ENCODE measurements at places on chromosomes 3 and 15.

GRCh38 chr3:67030785-67031740, 33.0 kb downstream of the KBTBD8 start:
- no peak for DNase-seq

GRCh38 chr15:39878406-39878785, 41.7 kb downstream of the GPR176 start:
- DNase-seq, result no peak

DNA sequence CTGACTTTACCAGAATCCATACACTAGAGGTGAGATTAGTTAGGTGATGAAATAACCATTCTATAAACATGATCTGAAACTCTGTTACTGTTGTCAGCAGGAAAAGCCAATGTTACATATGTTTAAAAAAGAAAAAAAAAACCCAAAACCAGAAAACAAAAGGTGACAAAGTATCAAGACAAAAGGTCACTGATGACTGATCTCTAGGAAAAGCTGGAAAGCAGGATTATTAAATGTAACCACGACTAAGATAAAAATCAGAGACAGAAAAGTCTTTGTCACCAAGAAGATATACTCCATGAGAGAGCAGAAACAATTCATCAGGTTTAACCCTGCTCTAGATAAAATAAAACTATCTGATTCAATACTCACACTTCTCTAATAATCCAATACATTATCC, 5.4 kb upstream of the SETD5 start:
- DNase-seq, result no peak

GRCh38 chr3:168476360-168476980, 380.7 kb upstream of the GOLIM4 start:
- DNase-seq, result no peak

DNA sequence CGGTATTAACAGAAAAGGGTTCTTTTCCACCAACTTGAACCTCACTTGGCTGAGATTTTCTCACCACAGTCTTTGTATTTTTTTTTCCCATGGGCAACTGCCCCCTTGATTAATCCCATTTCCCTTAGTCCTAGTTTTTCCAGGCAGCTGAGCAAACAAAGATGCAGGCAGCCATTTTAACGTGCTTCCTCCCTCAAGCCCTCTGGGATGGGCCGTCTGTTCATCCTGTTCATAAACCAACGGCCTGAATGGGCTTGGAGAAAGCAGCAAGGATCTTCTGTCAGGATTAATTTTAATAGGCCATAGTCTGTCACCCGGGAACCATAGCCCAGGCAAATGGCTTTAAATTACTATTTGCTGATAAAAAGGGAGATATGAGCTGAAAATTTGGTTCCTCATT, 10.4 kb upstream of the POLR2M start:
- no peak for DNase-seq

DNA sequence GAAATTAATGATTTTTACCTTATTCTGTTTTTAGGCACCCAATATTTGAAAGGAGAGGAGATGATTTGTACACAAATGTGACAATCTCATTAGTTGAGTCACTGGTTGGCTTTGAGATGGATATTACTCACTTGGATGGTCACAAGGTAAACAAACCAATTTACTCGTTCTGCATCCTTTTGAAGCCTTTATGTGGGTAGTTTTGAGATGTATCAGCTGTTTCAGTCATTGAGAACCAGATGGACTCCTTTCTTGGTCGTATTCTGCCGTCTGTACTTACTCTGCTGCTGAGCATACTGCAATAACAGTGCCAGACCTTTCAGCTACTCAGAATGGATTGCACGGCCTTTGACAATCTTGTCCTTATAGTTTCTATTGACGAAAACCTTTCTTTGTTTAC, 13.3 kb downstream of the DNAJB11 start:
- DNase-seq, result no peak

DNA sequence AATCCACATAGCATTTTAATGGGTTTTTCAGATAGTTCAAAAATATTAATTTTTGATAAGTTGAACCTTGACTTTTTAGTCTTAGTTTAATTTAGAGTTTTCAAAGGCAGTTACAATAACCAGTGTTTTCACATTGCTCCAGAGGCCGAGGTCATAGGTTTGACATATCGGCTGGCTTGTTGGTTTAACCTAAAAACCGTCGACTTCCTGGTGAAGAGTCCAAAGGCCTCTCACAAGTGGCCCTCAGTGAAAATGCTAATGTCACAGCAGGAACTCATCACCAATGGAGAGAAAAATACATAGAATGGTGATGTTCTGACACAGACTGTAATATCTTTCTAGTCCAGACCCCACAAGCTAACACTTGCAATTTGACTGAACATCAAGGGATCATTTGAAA, 642.3 kb downstream of the PLOD2 start:
- no peak for DNase-seq

DNA sequence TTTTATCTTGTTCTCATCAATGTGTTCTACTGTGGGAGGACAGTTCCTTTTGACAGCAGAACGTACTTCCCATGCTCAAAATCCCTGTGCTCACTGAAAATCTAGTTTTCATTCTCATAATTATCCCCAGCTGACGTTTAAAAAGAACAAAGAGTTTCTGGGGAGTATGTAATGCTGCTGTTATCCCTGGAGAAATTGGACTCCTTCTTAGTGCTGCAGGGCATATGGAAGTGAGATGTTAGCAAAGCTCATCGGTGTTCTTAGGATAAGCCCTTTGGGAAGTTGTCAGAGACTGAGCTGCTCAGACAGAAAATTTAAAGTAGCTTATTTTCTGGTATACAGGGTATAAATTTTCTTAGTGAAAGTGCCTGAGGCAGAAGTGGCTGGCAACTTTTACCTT, 66.5 kb downstream of the CDAN1 start:
- DNase-seq, result no peak

GRCh38 chr3:176935194-176935888, 261.9 kb downstream of the TBL1XR1 start:
- no peak for DNase-seq

GRCh38 chr3:138889792-138890191, 55.1 kb upstream of the PIK3CB start:
- no peak for DNase-seq

GRCh38 chr3:183880121-183880520, 4.6 kb downstream of the PARL start:
- no peak for DNase-seq

- no peak for DNase-seq
Measured at GRCh38 chr3:127730171-127730570, 57.4 kb downstream of the ABTB1 start.

- DNase-seq, result no peak
Measured at GRCh38 chr15:56042982-56043980, 49.9 kb upstream of the NEDD4 start.

DNA sequence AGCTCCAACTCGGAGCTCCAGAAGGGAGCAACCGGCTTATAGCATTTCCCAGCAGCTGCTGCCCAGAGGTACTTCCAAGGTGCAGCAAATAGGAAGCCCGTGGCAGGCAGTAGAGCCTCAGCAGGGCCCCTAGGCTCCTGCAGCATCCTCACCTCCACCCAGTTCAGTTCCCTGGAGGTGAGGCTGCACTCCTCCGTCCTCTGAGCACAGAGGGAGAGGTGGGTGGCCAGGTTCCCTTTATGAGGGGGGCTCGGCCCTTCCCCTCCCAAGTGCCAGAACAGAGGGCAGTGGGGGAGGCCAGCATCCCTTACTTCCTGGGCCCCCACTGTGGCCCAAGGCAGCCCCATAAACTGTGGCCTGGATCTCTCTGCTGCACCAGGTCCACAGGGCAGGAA, 150.2 kb downstream of the ATP10A start:
- no peak for DNase-seq

DNA sequence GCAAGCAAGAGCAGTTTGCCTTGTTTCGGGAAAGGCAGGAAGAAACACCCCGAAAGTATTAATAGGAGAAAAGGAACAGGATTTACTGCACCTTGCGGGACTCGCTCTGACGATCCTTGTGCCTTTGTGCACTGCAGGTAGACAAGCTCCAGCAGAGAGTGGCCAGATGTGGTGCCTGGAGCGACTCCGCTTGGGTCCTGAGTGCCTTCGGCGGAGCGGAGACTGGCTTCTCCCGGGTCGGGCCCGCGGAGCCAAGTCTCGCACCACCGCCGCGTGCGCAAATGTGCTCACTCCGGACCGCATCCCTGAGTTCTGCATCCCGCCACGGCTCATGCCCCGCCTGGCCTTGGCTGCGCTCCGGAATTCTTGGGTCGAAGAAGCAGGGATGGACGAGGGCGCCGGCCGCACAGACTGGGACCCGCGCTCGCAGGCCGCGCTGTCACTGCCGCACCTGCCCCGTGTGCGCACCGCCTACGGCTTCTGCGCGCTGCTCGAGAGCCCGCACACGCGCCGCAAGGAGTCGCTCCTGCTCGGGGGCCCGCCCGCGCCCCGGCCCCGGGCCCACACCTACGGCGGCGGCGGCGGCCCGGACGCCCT, 769 bp downstream of the C2CD4A start:
- DNase-seq, result no peak

- DNase-seq, result no peak
Measured at GRCh38 chr3:138332472-138333073, 2.9 kb upstream of the NME9 start.

GRCh38 chr3:72733676-72734075, 114.6 kb downstream of the SHQ1 start:
- no peak for DNase-seq

DNA sequence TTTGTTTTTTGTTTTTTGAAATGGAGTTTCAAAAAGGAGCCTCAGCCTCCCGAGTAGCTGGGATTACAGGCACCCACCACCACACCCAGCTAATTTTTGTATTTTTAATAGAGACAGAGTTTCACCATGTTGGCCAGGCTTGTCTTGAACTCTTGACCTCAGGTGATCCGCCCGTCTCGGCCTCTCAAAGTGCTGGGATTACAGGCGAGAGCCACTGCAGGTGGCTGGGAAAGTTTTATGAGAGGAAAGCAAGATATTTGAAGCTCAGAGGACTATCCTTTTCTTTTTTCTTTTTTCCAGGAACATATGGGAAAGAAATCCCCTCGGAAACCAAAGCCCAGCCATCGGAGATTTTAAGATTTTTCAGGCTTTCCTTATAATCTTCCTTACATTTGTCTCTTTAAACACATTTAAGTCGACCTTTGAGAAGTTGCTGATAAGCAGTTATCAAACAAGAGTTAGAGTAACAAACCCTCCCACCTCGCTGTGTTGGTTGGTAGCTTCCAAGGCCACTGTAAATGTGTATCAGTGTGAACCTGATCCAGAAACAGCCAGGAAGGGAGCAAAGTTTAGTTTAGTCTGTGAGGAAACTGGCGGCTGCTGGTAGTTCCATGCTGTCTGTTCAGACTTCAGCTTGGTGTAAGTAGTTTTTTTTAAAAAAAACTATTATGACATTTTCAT, 34.5 kb upstream of the MAP3K13 start:
- DNase-seq, result no peak

- no peak for DNase-seq
Measured at GRCh38 chr15:29528276-29528675, 258.7 kb upstream of the NSMCE3 start.

DNA sequence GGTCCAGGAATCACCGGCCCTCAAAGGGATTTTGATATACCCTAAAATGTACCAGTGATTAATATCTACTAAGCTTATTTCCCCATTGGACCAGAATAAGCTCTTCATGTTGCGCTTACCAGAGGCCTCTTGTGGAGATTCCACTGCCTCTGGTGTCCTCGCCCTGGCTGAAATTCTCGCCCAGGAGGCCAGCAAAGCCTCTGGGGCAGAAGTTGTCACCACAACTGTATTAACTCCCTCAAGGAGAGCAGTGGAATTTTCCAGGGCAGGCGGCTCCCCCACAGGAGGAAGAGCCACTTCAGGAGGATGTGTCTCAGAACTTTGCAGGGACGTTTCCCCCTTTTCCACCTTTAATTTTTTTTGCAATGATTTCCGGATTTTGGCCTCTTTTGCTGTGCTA, 6.9 kb downstream of the DPPA4 start:
- no peak for DNase-seq

- no peak for DNase-seq
Measured at GRCh38 chr3:50251220-50251619, 15.2 kb downstream of the GNAI2 start.

DNA sequence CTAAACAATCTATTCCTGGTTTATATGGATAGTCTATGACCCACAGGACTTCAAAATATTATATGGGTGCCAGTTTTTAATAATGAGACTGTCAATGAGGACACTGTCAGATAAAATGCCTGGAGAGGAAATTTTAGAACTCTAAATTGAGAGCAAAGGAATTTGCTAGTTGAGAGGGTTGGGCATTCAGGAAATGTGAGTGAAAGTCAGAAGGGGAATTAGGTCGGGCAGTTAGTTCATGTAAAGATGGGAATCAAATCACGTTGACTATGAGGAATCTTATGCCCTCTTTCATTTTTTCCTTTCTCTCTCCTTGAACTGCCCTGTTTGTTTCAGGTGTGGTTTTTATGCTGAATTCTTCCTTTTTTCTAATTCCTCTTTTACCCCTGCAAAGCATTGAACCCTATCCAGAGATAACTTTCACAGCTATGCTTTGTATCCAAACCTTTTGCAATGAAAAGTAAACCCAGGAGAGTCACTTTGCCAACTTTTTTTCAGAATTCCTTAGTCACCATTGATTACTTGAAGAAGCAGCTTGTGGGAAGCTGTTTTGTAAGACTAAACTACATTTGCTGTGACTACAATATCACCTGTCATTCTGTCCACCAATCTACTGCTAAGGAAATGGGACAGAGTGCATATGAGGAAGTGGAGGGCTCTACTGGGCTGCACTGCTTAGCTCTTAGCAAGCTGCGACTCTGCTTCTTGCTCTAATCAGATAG, 27.8 kb downstream of the CHP1 start:
- no peak for DNase-seq

- DNase-seq, result no peak
Measured at GRCh38 chr15:90294601-90295269, 29.3 kb downstream of the NGRN start.

DNA sequence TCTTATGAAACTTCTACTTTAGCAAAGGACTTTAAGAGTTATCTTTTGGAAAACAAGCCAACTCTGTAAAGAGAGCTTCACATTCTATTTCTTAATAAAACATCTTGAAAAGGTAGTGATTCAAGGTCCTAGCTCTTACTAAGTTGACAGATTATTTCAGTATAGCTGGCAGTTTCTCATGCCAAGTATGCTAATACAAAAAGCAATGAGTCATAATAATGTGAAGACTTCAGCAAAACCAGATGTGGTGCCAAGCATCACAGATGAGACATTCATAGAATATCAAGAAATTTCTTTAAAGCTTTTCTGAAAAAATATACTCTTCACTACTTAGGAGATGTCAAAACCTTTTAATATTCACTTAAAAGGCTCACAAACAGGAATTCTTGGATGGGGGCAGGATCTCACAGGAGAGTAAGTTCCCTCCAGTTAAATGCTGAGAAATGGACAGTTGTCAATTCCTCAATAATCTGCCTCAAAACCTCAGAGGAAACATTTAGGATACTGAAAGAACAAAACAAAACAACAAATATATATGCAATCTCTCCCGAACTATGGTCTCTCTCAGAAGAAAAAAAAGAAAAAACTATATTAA, 45.6 kb downstream of the DCBLD2 start:
- no peak for DNase-seq

GRCh38 chr3:188244395-188244861, 90.5 kb downstream of the LPP start:
- DNase-seq, result no peak

GRCh38 chr3:167754049-167754448, 18.5 kb downstream of the SERPINI1 start:
- no peak for DNase-seq

- no peak for DNase-seq
Measured at GRCh38 chr3:33833408-33834095, 35.1 kb downstream of the PDCD6IP start.

- DNase-seq, result no peak
Measured at GRCh38 chr3:115040673-115041286, 106.3 kb downstream of the ZBTB20 start.
